DMS79 treated with DMSO at 0.1 percent for 48 hours (cell line): ENCODE measurements at places on chromosomes 4 and X.

DNA sequence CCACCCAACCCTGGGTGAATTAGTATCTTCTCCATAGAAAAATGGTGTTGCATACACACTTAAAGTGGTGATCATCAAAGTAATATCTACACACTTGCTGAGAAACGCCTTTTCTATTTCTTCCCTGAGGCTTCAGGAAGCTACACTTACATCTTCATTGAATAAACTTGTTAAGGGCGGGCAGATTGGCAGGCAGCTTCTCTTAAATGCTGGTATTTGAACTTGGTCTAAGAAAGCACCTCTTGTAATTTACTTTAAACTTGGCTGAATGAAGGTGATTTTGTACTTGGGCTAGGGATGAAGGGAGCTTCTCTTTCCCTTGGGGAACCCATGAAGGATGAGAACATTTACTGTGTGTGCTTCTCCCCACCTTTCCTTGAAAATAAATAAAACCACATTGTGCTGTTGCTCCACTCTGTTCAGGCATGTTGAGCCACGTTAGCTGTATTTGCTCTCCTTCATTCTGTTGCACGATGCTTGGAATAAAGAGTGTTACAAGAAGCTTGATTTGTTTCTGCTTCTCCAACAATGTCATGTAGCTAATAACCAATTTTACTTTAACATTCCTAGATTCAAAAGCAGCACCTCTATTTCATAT is 430.1 kb downstream of the ANKRD50 start:
- no peak for DNase-seq

DNA sequence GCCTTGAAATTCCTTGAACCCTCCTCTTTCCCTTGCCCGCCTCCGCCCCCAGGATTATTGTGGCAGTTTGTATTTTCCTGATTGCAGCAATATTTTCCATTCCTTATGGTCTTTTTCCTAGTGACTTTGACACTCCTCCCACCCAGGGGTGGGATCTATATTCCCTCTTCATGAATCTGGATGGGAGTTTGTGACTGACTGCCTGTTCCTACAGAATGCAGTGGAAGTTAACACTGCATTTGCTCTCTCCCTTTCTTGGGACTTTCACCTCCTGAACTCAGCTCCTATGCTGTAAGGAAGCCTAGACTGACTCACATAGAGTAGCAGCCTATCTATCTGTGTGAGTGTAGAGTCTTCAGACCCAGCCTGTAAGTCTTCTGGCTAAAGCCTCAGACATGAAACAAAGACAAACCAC is 2.2 kb downstream of the FUNDC2 start:
- DNase-seq: no peak

GRCh38 chr4:1463088-1463926 is 57.1 kb upstream of the NKX1-1 start:
- no peak for DNase-seq

DNA sequence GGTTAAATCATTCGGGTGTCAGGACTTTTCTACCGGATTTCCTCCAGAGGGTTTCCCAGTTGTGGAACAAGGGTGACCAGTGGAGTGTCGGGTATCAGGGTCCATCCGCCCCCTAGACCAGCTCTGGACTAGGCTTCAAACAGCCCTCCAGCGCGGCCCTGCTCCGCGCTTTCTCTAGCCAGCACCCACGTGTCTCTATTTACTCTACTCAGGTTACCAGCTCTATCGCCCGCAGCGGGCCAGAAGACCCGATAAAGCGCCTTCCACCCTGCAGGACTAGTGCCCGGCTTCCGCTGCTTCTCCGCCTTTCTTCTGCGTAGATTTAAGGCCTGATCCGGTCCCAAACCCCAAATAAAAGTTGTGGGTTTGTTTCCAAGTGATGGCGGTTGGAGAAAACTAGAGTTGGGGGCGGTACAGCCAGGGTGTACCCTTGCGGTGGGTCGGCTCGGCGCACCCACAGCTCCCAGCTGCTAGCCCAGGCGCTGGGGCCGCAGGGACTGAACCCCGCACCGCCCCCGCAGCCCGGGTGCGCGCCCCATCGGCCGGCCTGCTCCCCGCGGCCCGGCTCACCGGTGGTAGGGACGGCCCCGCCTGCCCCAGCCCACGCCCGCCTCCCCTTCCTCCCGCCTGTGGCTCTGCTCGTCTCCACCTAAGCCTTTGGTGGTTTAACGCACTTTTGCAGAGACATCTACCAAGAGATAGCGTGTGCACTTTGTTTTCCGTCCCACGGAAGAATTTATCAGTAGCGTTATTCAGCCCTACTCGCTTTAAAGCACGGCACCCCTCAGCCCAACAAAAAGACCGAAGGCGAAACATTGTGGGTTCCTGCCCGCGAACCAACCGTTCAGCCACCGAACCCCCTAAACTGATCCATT is 2.1 kb downstream of the LEF1 start:
- DNase-seq: peak; percentile 13

DNA sequence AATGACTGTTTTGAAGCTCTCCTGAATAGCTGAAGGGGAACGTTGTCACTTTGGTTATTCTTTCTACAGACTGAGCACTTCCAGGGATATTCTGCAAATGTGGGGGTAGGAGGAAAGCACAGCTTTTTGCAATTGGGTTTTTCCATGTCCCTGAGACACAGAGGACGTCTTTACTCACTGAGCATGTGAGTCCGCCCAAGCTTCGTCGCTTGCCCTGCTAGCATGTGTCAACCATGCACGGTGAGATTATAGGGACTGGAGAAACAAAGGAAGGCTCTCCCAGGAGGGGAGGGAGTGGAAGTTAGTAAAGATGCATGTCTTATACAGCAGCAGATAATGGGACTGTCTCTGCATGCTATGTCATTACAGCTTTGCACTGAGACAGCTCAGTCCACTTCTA is 111.5 kb upstream of the SFRP2 start:
- no peak for DNase-seq

DNA sequence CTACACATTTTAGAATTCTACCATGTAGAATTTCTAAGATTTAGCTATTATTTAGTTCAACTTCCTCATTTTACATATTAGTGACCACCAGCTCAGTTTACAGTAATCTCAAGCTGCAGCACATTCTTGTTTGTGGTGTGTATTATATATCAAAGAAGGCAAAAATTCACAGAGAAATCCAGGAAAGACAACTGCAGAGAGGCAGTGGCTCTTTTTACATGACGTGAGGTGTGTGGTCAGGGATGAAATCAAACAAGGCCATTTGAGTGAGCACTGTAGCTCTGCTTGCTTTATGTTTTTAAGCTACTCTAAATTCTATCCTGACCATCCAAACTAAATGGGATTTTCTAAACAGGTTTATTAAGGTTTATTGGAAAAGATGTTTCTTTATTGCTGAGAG is 71.1 kb downstream of the COL25A1 start:
- no peak for DNase-seq

GRCh38 chrX:40579900-40580536 is 752 bp upstream of the ATP6AP2 start:
- DNase-seq: no peak

DNA sequence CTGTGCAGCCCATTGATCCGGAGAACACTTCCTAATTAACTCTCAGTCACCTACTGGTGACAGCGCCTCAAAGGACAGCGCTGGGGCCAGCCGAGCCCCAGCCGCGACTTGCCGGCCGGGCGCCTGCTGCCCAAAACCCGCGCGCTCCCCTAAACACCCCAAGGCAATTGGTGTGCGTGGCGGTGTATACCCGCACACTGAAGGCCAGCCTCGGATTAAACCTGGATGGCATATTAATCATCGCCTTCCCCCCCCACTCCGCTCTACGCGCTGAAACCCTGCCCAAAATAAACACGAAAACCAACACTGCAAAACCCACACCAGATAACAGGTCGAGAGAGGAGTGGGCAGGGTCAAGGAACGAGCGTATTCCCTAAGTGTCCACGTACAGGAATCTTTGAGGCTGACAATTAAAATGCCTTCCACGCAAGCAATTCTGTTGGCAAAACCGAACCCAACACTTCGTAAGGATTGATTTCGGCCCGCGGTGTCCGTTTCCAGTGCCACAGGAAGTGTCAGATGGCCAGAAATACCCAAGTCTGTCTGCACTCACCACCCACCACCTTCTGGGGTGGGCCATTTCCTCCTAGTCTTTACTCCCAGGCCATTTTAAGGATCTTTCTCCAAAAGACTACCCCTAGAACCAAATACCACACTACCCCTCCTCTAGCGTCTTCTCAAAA is 2.7 kb downstream of the BCOR start:
- no peak for DNase-seq

DNA sequence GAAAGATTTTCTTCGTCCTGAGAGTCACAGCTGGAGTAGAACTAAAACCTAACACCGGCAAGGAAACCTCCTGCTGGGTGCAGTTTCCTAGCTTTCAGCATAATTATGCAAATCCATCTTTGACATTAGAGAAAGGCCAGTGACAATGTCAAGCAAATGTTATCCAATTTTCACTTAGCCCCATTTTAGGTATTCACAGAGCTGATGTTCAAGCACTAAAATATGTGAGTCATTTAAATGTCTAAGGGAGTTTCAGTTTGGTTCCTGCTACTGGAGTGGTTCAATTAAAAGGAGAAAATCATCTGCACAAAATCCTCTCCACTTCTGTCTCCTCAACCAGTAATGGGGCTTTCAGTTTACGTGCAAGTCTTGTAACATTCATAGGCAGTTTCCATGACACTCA is 37.1 kb upstream of the AMOT start:
- peak; percentile 6 for DNase-seq

DNA sequence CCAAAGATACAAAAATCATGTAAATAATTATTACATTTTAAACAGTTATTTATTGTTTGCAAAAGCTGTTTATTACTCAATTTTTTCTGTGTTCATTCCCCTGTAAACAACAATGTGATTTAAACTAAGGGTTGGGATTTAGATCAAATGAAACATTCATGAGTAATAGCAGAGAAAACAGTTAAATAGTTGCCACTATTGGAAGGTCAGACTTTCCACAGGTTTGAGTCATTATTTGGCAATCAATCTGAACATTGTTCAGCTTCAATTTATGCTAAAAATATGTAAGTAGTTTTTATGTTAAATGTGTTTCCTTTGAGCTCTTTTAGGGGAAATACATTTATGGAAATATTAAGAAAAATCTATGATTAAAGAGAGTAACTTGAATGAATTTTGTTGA is 144.9 kb downstream of the STIM2 start:
- DNase-seq: no peak

- peak; percentile 26 for DNase-seq
Measured at GRCh38 chrX:74383611-74384010, 37.7 kb upstream of the SLC16A2 start.

DNA sequence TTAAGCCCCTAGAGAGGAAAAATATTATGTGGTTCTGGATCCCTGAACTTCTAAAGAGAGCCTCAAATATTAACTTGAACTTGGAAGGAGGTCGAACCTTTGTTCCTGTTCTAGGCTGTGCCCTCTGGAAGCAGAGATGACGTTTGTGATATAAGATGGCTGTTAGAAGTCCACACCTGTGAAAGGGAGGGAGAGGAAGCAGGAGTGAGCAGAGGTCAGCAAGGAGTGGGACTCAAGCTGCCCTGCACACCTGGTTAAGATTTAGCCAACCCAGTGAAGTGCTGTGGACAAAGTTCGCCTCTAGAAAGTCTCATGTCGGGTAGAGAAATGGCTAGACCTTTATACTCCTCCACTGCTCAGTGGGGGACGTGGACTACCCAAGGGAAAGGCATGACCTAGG is 566.2 kb downstream of the MID1IP1 start:
- DNase-seq: no peak

- DNase-seq: no peak
Measured at GRCh38 chr4:851701-852430, 25.9 kb upstream of the CPLX1 start.

DNA sequence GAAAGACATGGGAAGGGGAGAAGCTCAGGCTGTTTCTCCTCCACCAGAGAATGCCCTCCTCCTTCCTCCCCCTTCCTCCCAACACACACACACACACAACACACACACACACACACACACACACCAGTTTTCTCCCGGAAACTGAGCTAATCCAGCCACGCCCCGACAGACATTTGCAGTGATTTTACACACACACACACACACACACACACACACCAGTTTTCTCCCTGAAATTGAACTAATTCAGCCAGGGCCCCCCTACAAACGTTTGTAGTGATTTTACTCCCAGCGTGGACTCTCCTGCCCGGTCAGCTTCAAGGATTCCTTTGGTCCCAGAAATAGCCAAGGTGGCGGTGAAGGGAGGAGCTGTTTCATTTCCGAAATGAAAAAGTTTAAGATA is 32.9 kb upstream of the STX18 start:
- no peak for DNase-seq

GRCh38 chrX:66677430-66677829 is 38.6 kb upstream of the EDA2R start:
- no peak for DNase-seq

DNA sequence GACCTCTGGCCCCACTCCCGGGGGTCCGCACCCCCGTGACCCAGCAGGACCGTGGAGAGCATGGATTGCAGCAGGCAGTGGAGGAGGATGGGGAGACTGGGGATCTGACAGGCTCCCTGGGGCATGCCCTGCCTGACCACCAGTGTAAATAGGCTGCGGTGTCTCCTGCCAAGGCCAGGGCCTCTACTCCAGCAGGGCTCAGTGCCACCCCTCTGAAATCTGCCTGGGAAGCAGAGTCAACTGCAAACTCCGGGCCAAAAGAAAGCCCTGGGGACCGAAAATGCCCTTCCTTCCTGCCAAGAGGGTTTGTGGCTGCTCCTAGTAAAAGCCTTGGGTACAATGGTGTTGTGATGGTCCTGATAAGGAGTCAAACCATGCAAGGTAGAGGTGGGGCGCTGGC is 6.4 kb downstream of the ADRA2C start:
- DNase-seq: no peak

DNA sequence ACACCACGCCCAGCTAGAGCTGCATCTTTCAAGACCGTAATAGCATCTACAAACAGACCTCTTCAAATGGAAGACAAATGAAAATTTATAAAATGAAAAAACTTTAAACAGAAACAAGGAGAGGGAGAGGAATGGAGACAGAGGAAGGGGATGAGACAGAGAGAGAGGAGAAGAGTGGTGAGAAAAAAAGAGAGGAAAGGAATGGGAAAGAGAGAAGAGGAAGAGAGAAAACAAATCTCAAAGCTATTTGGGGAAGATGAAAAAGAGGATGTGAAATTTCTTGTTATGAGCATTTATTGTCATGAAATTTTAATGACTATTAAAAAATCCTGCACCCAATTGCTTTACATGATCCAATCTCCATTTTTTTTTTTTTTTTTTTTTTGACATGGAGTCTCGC is 726.9 kb downstream of the GRID2 start:
- DNase-seq: no peak

DNA sequence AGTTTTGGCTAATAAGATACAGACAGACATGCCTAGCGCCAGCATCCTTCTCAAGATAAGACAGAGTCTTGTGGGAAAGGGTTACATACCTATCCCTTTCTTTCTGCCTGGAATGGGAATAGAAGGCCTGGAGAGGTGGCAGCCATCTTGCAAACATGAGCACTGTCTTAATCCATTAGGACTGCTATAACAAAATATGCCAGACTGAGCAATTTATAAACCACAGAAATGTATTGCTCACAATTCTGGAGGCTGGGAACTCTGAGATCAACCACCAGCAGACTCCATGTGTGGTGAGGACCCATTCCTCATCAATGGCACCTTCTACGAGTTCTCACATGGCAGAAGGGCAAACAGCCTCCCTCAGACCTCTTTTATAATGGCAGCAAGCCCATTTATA is 26.5 kb upstream of the NEIL3 start:
- no peak for DNase-seq
